ENCODE measurements at places on chromosomes 11 and 22.

DNA sequence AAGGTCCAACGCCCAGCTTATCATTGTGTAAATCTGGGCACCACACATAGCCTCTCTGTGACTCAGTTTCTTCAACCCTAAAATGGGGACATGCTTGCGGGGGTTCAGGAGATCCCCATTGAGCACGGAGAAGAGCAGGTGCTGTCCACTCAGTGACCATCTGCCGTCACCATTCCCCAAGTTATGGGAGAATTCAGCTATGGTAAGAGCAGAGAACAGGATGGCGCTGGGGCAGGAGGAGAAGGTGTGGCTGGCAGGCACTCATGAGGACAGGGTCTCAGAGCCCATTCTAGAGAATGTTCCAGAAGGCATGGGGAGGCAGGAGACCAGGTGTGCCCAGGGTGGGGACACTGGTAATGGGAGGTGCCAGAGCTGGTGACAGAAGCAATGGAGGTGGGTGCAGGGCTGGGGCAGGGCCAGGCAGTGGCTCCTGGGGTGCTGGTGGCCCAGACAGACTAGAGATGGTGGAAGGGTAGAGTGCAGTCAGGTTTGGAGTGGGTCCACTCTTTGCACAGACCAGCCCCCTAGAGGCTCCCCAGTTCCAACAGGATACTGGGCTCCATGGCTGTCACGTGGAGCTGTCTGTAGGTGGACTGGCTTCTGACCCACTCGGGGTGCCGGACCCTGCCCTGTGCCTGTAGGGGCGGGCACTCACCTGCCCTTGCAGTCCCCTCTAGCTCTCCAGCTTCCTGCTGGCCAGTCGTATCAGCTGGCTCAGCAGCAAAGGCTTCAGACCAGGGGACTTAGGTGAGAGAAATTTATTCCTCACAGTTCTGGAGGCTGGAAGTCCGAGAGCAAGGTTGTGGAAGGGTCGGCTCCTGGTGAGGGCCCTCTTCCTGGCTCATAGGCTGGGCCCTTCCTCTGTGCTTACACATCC is 84.7 kb downstream of the CDKN1C start:
- DNase-seq: no peak

DNA sequence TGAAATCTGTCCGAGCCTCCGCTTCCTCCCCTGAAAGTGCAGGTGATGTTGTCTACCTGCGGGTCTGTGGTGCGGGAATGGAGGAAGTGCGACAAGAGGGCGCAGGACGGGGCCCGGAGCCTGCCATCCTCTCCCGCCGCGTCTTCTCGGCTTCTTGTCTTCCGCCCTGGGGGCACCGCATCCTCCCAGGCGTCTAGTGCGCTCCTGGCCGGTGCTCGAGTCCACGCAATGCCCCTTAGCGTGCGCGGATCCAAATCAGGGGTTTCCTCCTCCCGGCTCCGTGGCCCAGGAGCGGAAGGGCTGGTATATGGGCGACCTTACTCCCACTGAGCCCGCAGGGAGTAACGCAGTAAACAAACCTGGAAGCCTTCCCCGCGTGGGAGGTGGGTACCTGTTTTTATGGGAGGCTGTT is 405 bp downstream of the SFI1 start:
- no peak for DNase-seq

GRCh38 chr22:29147331-29147899 is 58.3 kb upstream of the EMID1 start:
- DNase-seq: no peak

DNA sequence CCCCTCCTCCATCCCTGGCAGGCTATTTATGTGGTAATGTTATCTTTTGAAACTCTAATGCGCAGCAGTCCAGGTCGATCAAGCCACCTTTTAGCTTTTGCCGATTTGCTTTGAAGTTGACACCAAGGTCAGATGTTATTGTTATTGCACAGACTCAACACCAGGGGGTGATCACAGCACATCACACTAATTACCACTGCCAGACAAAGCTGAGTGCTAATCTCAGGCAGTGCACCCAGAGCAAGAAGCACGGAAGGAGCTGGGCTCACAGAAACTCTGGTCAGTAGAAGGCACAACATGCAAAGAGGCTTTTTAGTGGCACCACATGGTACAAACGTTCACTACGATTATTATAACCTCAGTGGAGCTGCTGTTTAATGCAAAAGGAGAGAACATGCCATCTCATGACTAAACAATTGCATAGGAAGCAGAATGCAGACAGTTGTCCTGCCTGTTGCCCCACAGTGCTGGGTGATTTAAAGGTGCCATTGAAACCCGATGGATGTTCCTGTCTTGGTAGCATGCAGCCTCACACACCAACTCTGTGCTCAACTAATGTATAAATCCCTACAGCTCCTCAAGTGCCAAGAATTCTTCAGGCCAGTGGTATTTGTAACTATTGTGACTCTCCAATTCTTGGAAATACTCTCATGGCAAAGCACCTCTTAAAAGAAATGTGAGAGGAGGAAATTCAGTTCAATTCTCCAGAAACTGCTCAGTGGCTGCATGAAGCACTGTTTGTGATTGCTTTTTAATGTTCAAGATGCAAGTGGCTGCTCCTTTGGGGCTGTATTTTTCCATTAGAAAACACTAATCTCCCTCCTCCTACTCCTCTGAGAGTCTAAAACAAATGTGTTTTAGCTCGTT is 353.9 kb upstream of the DDI1 start:
- peak; percentile 67 for DNase-seq

DNA sequence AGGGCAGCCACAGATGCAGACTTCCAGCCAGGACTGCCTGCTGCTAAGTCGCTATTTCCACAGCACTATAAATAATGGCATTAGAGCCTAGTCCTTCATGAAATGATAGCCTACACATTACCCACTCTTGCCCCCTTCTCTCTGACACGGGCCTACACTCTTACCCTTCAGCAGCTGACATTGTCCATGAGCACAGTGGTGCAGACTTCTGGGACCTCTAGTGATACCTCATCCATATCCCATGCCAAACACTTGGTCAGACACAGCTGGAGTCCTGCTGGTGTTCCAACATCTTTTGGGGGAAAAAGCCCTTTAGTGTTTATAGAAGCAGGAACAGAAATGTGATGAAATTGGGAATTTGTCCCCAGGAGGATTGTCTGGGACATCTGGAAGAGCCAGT is 43.4 kb upstream of the RAB1B start:
- DNase-seq: no peak

DNA sequence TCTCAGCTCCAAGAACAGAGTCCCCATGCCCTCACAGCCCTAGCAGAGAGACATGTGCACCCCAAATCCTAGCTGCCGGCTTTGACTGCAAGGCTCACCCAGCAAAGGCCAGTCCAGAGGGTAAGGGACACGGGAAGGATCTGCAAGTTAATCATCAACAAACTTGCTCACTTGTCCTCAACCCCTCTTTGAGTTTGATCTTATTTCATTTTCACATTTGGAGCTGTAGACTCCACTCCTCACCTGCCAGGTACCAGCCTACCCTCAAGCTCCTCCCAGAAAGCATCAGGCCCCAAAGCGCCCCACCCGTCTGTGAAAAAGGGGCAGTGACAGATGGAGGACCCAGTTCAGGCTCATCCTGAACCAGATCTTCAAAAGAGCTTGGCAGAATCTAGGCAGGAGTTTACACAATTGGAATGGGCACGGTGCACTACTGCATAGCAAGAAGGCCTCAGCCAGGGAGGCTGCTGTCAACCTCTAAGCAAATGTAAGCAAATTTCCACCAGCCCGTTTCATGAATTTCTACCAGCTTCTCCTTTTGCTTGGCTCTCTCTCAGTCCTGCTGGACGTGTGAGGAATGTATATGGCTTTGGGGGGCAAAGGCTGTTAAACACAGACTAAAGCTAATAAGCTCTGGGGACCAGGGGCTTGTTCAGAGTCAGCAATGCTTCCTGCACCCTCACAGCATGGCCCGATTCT is 5.5 kb downstream of the EHD1 start:
- DNase-seq: no peak

DNA sequence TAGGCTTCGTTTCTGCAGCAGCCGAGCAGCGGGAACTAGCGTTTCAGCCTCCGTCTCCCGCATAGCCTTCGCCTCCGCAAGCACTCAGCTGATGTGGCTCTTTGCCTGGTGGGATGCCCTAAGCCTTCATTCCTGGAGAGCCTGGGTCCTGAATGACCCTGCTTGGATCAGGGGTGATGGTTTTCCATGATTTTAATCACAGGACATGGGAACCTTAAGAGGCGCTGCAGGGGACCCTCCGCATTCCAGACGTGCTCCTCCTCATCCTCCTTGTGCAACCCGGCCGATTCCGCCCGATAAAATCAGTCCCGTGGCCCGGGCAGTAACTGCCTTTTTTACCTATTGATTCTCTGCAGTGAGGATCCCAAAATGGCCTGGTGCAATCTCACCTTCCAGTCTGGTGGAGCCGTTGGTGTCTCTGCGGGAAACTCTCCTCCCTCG is 8.2 kb downstream of the C11orf21 start:
- DNase-seq: no peak

DNA sequence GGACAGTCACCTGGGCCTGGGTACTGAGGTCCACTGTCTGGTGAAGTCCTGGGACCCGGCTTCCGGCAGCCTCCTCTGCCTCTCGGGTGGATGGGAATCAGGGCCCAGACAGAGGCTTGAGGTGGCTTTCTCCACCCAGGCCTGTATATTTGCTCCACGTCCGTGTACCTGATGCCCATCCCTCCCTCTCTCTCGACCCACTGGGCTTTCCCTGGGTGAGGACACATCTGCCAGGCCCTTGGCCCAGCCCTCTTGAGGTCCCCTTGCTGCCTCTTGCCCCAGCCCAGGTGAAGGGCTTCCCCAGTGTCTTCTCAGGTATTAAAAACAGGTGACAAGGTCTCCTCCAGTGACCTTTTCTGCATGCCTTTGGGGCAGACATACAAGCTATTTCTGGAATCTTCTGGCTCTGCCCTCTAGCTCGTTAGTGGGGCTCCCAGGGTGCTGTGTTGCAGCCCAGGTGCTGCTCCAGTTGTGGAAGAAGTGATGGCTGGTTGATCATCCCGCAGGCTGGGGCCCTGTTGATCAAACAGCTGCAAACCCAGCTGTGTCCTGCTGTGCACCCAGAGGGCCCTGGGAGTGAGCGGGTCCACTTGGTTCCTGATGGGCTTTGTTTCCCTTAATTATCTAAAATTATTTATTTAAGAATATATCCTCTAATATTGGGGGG is 25.5 kb upstream of the ACR start:
- no peak for DNase-seq

DNA sequence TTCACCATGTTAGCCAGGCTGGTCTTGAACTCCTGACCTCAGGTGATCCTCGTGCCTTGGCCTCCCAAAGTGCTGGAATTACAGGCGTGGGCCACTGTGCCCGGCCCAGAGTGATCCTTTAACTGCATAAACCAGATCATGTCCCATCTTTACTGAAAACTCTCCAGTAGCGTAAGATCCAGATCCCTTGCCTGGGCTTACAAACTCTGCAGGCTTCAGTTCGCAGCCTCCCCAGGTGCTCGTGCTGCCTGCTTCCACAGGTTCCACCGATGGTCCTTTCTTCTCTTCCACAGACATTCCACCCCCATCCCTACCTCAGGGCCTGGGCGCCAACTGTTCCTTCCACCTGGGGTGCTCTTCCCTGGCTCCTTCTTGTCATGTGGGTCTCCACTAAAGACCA is 88.8 kb upstream of the SHANK2 start:
- DNase-seq: no peak

GRCh38 chr11:71452199-71453036 is 585 bp upstream of the NADSYN1 start:
- DNase-seq: peak; percentile 73

- no peak for DNase-seq
Measured at GRCh38 chr11:97683733-97684132, 1293.9 kb downstream of the JRKL start.

DNA sequence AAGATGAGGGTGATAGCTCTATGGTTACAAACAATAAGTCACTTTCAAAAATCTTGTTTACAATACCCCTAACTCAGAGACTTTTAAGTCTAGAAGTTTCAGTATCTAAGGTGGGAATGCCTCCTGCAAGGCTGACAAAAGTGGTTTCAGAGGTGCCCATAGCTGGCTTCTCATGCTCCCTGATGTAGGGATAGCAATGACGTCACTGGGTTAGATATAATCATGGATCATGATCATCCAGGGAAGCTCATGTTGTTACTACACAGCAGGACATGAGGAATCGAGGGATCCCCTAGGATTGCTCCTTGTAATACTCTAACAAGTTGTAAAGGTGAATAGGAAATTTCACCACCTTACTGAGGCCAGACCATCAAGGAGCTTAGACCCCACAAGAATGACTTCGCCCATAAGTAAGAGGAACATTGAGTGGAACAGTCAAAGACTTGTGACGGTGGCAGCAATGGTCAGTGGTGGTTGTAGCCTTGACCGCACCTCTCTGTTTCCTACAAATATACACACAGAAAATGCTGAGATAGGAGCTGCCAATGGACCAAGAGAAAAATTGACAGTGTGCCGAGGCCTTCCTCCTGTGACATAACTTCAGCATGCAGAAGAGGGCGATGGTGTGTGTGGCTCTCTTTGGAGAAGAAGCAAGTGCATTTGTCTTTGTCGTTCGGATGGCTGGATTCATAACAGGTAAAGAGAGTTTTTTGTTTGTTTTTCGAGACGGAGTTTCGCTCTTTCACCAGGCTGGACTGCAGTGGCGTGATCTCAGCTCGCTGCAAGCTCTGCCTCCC is 15.6 kb downstream of the APOL4 start:
- no peak for DNase-seq

- DNase-seq: no peak
Measured at GRCh38 chr11:44208976-44209603, 100.8 kb downstream of the ALX4 start.

DNA sequence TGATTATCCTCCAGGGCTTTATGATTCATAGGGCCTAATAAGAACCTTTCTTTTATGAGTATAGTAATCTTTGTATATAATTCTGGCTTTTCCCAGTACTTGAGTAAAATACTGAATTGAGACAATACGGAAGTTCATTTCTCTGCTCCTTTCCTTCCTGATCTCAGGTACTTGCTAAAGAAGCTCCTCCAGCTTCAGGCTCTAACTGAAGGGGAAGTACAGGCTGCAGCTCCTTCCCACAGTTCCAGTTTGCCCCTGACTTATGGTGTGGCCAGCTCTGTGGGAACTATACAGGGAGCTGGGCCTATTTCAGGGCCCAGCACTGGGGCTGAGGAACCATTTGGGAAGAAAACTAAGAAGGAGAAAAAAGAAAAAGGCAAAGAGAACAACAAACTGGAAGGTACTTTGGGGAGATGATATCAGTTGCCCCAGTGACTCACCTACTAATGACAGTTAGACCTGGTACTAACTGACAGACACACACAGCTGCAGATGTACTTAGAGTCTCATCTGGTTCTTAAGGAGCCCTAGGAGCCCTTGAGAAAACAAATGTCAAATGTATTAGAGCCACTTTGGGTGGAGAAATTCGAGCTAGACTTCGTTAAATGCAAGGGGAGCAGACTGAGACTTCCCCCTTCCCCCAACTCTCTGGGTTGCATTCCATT is 3.0 kb downstream of the TBRG1 start:
- DNase-seq: no peak

GRCh38 chr11:64260147-64260708 is 8.9 kb downstream of the PLCB3 start:
- DNase-seq: no peak

DNA sequence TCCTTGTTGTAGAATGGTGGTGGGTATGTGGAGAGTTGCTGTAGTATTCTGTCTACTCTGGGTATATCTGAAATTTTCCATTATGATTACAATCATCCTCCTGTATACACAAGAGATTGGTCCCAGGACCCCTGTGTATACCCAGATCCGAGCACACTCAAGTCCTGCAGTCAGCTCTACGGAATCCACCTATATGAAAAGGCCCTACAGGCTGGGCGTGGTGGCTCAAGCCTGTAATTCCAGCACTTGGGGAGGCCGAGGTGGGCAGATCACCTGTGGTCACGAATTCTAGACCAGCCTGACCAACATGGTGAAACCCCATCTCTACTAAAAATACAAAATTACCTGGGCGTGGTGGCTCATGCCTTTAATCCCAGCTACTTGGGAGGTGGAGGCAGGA is 17.2 kb downstream of the PARVA start:
- DNase-seq: no peak

GRCh38 chr11:131449036-131450019 is 78.9 kb downstream of the NTM start:
- DNase-seq: no peak

Measured in activated CD8-positive, alpha-beta memory T cell treated with anti-CD3 and anti-CD28 coated beads for 24 hours (primary cell).